ENCODE measurements at places on chromosomes 12 and 14.

DNA sequence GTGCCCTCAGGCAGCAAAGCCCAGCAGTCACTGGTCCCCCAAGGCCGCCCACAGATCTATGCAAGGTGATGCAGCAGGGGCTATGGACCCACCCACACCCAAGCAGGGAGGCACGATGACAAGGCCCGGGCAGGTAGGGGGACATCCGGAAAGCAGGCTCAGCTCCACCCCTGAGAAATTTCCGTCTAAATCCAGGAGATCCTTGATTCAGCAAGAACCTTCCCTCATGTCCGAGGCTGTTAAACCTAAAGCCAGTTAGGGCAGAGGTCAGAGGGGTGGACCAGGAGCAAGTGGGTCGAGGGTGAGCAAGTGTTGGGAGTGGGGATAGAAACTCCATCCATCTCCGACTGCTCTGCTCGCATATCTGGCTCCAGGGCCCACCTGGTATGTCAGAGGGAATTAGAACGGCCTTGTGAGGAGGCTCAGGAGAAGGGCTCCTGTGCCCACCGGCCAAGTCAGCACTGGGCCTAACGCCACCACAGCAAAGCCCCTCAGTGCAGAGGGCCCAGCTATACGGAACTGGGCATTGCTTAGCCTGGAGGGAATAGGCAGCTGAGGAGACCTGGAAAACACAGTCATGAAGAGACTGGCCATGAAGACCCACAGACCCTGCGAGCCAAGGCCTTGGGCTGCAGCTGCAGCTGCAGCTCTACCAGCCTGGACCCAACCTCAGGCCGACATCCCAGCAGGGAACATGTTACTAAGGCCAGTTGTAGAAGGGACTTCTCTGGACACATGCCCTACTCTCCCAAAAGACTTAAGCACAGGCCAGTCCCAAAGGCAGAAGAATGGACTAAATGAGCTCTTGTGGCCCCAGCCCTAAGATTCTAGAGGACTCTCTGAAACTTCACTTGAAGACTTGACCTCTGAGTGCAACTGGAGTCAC lies 34.3 kb downstream of the DAD1 start:
- DNase-seq = no peak

GRCh38 chr12:102659200-102659911 lies 179.0 kb upstream of the IGF1 start:
- DNase-seq = no peak

- DNase-seq = no peak
Observed at GRCh38 chr12:55049676-55050075, 29.9 kb downstream of the NEUROD4 start.

GRCh38 chr12:131672941-131673887 lies 37.7 kb upstream of the SFSWAP start:
- no peak for DNase-seq

DNA sequence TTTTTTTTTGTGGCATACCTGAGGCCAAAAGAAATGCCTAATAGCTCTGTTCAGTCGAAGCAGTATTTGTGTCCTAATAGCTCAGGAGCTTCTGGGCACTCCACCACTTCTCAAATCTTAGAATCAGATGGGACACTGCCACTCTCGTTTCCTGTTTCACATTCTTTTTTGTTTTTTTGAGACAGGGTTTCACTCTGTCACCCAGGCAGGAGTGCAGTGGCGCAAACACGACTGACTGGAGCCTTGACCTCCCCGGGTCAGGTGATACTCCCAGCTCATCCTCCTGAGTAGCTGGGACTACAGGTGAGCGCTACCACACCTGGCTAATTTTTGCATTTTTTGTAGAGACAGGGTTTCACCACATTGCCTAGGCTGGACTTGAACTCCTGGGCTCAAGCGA lies 52.7 kb downstream of the SPPL3 start:
- no peak for DNase-seq

DNA sequence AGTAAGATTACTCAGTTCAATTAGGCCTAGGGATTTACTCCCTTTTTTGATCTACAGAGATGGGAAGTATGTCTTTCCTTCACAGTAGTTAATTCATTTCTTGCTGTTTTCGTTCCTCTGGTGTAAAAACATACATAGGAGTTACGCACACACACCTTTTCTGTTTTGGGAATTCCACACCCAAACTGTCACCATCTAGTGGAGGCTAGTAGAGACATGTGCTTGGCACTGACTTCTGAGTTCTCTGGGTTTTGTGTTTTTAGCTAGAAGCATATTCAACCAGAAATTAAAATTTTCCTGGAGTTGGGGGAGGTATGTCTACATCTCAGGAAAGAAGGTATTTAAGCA lies 1.4 kb downstream of the SUSD6 start:
- DNase-seq = no peak

- peak; percentile 76 for DNase-seq
Observed at GRCh38 chr14:98177551-98177950, 1094.4 kb downstream of the BCL11B start.

GRCh38 chr12:66623455-66623854 lies 55.4 kb downstream of the GRIP1 start:
- no peak for DNase-seq

DNA sequence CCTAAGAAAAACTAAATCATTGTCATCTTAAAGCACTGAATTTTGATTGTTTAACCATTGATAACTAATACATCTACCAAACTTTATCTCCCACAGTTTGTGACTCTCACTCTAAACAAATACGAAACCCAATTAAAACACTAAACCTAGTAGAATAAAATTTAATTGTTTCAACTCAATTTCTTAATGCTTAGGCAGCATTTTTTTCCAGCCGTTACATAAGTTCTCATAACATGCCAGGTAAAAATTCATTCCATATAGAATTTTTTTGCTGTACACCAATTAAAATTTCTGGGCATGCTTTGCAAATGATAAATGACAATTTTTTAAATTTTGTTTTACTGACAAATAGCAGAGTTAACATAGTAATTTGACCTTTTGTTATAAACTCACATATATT lies 658.2 kb upstream of the FLRT2 start:
- no peak for DNase-seq

GRCh38 chr14:104383088-104383995 lies 196.2 kb upstream of the C14orf180 start:
- DNase-seq = no peak

DNA sequence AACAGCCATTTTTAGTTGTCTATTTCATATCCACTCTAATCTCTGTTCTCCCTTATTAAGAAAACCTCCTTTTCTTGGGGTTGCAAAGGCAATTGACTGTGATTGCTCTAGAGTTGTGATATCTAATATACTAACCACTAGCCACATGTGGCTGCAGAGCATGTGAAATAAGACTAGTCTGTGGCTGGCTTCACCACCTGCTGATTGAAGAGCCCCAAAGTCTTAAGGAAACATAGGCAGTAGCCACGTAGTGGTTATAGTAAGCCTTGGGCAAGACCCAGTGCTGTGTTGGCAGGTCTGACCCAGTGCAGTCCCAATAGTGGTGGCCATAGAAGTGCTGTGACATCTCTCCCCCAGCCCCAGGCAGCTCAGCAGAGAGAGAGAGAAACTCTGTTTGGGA lies 28.4 kb upstream of the ATP2B1 start:
- no peak for DNase-seq

- DNase-seq = no peak
Observed at GRCh38 chr12:117972301-117972700, 3.5 kb upstream of the KSR2 start.

GRCh38 chr14:75417674-75418073 lies 10.1 kb upstream of the JDP2 start:
- no peak for DNase-seq

DNA sequence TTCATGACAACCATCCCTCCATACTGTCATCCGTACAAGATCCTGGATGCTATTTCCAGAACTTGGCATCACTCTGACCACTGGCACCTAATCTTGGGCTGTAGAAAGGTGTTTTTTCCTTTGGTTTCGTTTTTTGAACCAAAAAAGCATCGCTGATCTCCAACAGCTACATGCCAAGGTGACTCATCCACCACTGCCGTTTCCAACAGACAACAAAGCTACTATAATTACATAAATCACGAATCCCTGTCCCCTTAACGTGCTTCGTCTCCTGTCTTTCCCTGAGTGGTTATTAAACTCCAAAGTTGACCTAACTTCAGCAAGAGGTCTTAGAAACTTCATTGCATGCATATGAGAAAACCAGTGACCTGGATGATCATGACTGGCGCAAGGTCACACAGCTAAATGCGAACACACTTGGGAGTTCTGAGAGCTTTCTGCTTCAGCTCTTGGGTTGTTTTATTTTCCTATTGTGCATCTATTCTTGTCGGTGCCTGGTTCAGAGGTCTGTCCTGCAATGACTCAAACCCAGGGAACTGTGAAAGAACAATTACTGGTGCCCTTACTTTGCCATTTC lies 99.9 kb downstream of the PPM1H start:
- no peak for DNase-seq

DNA sequence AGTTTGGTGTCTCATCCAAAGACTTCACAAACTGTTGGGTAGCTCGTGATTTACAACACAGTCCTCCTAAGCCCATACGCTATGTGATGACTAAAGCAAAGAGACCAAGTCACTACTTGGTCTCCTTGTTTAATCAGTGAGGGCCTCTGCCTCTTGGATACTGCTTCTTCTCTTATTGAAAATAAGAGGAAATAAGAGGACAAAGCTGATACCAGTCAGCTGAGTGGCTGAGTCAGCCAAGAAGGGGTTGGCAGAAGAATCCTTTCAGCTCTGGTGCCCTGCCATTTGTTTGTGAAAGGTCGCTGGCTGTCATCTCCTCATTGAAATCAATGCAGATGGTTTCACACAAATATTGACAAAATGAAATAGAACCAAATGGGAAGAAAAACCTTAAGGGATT lies 67.5 kb upstream of the SLC35F4 start:
- DNase-seq = no peak

DNA sequence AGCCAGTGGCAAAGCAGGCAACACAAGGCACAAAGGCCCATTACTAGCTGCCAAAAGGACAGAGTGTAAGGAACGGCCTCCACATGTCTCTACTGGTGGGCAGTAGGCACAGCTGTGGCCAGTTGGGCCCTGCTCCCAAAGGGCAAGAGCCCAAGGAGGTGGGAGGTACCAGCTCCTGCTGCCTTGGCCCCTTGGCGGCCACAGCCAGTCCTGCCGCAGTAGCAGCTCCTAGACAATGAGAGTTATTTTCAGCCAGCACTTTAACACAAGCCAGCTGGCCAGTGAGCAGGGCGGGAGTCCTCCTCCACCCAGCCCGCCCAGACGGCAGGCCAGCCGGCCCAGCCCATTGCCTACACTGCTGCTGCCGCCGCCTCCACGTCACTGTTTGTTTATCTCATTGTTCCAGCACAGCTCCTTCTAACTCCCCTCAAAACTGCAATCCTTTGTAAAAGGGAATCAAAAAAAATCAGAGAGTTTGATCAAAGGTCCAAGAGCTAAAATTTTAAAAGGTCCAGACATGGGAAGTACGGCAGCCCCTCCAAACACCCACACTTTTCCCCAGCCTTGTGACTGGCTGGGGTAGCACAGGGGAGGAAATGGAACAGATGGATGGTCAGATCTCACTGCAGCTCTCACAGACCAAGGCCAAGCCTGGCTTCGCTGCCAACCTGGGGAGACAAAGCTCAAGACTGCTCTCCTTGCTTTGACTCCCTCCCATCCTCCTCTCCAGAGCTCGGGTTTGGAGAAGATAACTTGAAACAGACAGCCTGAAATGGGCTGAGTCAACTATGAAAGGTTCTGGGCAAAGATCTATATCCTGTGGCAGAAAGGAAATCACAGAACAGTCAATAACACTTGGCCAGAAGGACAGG lies 33.5 kb downstream of the FMNL3 start:
- no peak for DNase-seq

GRCh38 chr12:30626847-30627246 lies 68.8 kb downstream of the IPO8 start:
- DNase-seq = no peak

DNA sequence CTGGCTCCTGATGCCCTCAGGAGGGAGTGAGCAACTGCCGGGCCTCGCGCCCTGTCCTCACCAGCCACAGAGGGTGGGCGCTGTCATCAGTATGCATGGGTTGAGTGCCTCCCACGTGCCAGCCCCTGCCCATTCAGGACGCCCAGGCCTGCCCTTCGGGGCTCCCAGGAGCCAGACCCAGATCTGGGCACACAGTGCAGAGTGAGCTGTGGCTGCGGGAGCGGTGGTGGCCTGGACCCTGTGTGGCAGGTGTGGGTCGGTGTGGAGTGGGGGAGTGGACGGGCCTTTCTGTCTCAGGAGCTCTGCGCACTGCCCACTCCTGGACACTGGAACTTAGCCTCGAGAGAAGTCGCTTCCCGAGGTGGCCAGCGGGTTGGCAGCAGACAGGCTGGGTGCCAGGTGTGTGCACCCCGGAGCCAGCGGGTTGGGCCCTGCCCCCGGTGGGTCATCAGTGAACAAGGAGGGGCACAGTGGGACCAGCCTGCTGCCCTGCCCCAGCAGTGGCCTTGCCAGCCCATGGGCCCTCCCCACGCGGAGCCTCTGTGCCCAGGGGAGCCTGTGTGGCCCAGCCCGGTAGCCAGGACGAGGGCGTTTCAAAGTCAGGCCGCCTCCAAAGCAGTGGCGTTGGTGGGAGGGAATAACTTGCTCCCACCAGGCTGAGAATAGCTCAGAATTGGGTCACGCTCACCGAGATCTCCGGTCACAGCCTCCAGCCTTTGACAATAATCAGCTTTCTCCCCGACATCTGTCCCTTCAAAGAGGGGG lies 9.5 kb downstream of the TRMT61A start:
- DNase-seq = no peak

DNA sequence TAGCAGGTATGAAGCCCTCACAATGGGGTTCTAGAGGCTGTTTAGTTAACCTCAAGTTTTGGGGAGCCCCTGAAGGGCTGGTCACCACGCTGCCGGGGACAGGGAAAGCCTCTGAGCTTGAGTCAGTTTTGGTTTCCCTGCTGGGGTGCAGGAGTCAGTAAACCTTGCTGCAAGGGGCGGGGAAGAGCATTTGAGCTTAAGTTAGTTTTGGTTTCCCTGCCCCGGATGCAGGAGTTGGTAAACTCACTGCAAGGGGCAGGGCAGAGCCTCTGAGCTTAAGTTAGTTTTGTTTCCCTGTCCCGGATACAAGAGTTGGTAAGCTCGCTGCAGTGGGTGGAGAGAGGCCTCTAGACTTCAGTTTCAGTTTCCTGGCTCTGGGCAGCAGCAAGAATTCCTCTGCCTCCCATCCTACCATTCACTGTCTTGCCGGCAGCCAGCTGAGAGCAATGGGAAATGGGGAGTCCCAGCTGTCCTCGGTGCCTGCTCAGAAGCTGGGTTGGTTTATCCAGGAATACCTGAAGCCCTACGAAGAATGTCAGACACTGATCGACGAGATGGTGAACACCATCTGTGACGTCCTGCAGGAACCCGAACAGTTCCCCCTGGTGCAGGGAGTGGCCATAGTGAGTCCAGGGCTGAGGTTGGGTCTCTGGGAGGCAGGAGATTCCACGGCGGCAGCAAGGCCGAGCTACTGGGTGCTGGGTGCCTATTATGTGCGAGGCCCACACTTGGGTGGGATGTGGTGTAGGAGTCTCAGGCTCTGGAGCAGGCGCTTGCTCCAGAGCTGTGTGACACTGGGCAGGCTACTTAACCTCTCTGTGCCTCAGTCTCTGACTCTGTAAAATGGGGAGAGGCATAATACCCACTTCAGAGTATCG lies at the start of gene OAS2:
Gene OAS2 (plus strand): TSS at position 357 of the 878 bp plus-strand sequence. CDS start 90 bp downstream, at position 447.
- peak; percentile 76 for DNase-seq

DNA sequence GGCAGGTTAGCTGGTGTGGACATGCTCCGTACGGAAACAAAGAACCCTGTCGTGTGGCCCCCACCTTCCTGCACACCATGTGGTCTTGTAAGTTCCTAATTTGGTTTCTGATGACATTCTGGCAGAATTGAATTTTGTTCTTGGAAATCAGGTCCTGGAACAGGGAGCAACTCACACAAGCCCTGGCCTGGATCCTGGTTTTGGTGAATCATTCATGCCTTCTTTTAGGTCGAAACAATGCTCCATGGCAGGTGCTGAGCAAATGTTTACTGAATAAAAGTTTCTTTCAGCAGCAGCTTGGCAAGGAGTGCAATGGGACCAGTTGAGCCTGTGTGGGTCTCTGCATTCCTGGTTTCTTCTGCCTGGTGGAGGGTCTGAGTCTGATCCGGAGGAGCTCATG lies 978.4 kb downstream of the BCL11B start:
- DNase-seq = no peak
